ENCODE measurements at places on chromosomes 11 and 22.

DNA sequence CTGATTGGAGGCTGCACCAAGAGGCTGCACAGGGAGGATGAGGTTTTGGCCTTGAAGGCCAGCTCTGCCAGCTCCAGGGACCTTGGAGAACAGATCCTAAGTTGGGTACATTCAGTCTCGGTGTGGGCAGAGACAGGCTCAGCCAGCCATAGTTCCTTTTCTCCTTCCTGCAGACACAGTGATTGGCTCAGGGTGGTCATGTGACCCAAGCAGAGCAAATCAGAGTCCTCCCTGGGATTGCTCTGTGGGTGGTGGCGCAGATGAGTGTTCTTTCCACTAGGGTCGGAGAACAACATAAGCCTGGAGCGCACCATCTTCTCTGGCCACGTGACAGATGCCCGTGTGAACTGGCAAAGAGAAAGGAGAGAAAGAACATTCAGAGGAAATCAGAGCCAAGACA is 47.1 kb upstream of the CCND1 start:
- DNase-seq = no peak

DNA sequence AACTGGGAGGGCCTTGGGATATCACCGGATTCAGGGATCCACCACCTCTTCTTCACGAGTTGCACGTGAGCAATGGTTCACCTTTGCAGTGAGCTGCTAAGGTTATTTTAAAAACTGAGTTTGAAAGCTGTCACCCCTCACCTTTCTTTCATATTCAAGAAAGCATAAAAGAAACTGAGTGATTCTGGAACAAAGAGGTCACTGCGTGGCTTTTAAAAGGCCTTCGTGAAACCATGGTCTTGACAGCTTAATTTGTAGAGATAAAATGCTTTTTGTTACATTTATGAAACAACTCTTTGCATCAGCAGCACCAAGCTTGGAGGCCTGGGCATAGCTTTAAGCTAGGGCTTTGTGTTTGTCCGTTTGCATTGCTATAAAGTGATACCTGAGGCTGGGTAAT is 101.4 kb upstream of the NECTIN1 start:
- no peak for DNase-seq

GRCh38 chr11:33622806-33623205 is 77.8 kb downstream of the C11orf91 start:
- DNase-seq = no peak

DNA sequence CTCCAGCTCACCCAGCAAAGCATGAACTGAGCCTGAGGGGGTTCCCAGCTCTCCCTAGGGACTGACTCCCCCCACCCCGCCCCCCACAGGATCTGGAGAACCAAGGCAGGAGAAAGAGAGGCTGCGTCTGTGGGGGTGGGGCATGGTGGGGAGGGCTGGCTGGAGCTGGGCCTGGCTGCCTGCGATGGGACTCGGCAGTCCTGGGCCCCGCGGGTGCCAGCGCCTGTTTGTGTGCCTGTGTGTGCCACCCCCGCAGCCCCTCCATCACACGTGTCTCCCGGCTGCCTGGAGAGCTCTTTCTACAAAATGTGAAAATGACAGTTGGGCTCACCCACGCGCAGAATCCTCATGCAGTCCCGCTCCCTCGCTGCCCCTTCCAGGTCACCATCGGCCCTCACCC is 46.8 kb downstream of the CACNA1I start:
- DNase-seq = no peak

DNA sequence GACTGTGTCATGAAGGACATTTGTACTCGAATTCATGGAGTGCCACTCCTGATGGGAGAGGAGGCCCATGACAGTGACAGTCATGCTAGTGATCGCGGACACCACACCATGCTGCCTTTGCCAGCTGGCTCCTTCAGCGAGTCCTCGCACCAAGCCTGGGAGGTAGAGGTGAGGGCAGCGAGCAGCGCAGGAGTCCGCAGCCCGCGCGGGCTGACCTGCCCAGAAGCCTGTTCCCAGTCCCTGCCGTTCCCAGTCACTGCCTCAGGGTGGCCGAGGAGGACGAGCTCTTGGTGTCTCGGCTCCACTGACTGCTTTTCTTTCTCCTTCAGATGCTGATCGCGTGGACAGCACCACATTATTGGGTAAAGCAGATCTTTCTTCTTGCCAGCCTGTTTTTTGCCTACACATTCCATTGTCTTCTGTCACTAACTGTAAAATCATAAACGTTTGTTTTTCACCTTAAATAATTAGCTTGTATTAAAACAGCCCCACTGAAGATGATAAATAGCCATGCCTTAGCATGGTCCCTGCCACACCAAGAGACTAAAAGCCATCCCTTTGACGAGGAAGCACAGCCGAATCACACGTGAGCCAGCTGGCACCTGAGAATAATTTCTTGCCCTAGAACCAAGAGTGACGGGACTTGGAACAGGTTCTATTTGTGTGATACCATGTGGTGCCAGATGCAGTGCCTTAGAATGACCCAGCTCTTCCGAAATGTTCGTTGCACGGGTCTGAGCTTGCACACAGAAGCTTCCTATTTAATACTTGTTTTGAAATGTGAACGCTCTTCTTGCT is 25.5 kb downstream of the FAM118A start:
- no peak for DNase-seq

Measured in iris pigment epithelial cell (primary cell).